HTR-8/SVneo (cell line): ENCODE measurements at places on chromosomes 5 and 9.

GRCh38 chr5:137615171-137615775 lies 116.1 kb upstream of the SPOCK1 start:
- no peak for DNase-seq

DNA sequence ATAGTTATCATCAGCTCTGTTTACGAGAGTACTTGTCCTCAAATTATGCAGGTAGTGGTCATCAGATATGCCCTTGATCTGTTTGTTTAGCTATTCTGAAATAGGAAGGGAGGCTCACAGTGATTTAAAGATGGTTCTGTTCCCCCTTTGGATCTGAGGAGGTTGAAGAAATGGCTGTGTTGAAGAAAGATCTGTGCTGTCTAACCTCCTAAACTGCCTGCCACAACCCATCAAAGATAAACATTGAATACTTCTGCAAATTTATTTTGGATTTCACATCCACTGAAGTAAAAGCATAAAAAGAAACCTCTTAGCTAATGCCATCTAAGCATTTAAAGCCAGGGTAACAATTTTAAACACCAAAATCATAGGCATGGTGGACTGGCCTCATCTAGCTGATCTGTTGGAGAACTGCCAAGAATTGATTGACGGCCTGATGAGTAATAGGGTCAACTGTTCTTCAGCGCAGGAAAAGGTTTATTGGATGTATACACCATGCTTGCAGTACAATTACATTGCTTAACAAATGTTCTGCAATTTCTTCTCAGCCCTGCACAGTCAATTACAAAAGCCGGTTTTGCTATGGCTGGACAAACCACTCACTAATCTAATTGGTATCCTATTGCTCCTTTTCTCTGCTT lies 97.6 kb downstream of the SEMA6A start:
- no peak for DNase-seq

DNA sequence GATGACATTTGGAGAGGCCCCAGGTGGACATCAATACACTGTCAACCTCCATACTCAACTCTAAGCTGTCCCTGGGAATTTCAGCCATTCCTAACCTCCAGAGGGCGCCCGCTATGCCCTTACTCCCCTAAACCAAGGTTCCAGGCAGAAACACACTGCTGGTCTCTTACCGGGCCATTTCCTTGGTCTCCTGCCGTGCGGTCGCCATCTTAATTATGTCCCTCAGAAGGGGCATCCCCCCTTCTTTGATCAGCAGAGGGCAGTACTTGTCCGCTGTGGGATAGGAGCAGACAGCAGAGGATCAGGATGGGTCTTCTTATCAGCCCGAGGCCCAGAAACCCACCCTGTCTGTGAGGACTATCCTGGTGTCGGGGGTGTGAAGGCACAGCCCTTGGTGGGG lies 9.3 kb upstream of the ZDHHC12 start:
- peak; percentile 80 for DNase-seq

DNA sequence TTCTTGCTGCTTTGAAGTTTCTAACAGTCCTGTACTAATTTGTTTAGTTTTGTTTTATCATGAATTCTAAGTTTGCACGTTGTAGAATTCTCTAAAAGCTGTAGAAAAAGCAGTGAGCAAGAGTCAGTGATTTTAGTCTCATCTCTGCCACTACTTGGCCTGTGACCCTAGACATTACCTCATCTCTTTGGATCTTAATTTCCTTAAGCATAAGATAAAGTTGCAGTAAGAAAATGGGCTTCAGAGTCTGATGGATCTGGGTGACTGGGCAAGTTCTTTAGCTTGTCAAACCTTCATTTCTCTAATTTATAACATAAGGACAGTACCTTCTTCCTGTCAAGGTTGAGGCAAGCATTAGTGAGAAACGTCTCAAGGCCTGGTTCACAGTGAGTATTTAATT lies 247.9 kb downstream of the DMRT2 start:
- DNase-seq: no peak
